ENCODE measurements at places on chromosomes 5 and 9.

- DNase-seq: peak; percentile 94
These were observed 1.1 kb downstream of the POLR1E start for GRCh38 chr9:37486616-37487548.

DNA sequence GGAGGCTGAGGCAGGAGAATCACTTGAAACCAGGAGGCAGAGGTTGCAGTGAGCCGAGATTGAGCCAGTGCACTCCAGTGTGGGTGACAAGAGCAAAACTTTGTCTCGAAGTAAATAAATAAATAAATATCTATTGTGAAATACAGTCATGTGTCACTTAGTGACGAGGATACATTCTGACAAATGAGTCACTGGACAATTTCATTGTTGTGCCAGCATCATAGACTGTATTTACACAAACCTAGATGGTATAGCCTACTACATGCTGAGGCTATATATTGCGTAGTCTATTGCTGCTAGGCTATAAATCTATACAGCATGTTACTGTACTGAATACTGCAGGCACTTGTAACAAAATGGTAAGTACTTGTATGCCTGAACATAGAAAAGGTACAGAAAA, 61.1 kb upstream of the CCL21 start:
- DNase-seq: peak; percentile 5

- DNase-seq: no peak
These were observed 33.4 kb upstream of the AIF1L start for GRCh38 chr9:131062969-131063368.

DNA sequence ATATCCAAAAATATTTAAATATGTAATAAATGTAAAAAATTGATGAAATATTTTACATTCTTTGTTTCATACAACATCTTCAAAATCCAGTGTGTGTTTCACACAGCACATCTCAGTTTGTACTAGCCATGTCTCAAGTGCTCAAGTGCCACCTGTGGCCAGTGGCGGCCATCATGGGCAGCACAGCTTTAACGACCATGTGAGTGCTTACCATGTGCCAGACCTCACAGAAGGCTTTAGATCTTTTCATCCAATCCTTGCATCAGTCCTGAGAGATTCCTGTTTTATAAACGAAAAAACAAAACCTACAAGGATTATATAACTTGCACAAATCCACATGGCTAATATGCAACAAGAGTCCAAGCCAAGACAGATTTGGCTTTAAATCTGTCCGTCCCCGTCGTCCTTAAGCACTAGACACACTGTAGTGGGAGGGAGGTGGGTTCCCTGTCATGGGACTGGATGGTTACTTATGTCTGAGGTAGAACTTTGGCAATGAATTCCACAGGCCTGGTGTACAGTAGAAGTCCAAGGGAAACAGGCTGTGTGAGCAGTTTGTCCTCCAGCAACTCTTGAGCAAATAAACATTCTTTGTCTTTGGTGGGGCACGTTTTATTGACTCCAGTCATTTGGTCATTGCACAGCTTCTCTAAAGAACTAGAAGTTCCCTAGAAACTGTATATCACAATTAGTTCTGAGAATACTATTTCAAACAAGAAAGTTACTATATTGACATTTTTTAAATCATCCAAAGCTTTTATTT, 25.0 kb upstream of the F2R start:
- peak; percentile 81 for DNase-seq

GRCh38 chr5:38874948-38875456, 29.2 kb downstream of the OSMR start:
- DNase-seq: no peak

GRCh38 chr9:78668148-78668832, 371.4 kb downstream of the PSAT1 start:
- DNase-seq: peak; percentile 4

GRCh38 chr5:72268753-72269410, 51.2 kb downstream of the MRPS27 start:
- peak; percentile 70 for DNase-seq

DNA sequence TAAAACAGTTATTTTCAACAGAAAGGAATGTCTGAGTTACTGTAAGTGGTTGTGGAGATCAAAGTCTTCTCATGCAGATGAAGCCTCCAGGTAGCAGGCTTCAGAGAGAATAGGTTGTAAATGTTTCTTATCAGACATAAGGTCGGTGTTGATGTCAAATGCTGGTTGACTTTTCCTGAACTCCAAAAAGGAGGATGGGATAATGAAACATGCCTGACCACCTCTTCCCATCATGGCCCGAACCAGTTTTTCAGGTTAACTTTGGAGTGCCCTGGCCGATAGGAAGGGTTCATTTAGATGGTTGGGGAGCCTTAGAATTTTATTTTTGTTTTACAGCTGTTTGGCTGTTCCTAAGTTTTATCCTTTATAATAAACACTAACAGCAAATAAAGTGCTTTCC, 478.4 kb downstream of the ACTL7B start:
- no peak for DNase-seq

DNA sequence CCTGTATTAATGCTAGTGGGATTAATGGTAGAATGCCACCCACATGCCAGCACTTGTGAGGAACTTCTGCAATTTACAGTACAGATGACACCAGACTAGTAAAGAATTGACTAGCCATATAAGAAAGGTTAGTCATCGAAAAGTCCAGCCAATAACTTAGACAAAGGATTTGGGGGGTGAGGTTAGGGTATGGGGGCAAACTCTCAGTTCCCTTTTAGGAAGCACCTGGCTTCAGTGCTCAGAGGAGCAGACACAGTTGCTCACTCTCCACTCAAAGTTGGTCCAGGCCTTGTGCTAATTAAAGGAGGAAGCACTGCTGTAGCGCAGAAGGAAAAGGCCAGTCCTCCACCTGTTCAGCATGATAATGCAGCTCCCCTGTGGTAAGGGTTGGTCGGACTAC, 25.2 kb downstream of the TGFBR1 start:
- DNase-seq: no peak

GRCh38 chr5:13749766-13750165, 194.7 kb downstream of the DNAH5 start:
- DNase-seq: no peak

DNA sequence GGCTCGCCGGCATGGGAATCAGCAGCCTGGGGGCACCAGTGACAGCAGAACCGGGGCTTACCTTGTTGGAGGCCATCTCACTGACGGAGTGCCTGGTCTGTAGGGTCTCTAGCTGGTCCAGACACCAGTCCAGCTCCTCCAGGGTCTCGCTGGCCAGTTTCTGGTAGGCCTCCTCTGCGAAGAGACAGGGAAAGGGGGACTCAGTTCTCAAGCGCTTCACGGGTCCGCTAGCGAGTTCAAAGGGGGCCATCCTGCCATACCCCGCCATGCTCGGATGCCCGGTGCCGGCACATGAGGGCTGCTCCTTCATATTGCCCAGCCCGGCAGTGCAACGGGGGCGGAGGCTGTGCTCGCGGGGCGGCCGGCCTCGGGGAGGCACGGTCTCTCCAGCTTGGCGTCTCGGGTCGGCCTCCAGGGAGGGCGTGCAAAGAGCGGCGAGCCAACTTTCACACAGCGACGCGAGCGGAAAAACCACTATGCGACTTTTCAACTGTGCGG, 456.0 kb downstream of the RAB3C start:
- DNase-seq: no peak

GRCh38 chr5:10145923-10146401, 103.7 kb downstream of the ATPSCKMT start:
- peak; percentile 82 for DNase-seq

DNA sequence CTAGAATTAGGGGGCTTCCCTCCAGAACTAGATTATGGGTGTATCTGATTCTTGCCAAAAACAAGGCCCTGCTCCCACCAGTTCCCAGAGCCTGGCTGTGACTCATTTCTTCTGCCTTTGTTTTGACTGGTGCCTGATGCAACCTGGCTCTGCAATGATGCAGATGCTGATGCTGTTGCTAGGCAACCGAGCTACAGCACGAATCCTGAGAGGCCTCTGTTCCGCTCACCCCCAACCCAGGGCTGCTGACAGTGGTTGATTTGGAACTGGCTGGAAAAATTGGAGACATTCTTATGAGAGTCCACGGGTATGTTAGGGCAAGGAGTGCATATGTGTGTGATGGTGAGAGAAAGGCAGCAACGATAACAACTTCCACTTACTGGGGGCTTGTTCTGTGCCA, 100.3 kb downstream of the NSG2 start:
- DNase-seq: no peak

DNA sequence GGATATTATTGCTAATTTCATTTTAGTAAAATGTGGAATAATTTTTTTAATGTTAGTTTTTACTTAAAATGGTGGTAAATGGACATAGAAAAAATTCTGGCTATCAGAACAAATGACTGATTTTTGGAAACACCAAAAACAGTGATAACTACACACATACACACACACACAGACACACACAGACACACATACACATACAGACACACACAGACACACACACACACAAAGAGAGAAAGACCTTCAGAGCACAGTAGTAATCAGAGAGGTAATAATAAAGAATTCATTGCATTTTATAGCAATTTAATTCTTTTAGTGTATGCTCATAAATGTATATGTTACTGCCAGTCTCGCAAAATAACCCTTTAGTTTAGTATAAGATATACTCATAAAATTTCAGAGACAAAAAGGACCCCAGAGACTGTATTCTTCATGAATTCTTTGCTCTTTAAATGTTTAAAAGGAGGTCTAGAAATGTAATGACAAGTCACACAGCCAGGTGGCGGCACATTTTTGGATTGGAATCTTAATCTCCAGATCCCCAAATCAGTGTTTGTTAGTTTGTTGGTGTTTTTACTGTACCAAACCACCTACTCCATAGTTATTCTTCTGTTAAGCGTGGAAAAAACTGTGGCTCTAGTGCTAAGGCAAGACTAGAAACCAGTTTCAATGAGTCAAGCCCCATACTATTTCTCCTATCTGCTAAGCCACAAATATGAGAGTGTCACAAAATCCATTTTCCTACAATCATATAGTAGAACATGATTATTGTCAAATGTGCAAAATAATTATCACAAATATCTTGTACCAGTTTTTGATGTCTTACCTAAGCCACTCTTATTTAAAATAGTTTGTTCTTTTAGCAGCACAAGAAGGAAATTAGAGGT, 109.9 kb downstream of the EDIL3 start:
- peak; percentile 67 for DNase-seq

- peak; percentile 14 for DNase-seq
These were observed 77.3 kb downstream of the UBE2QL1 start for GRCh38 chr5:6525910-6526309.

- DNase-seq: no peak
These were observed 167.6 kb upstream of the FSTL4 start for GRCh38 chr5:133779828-133780475.

GRCh38 chr5:59538750-59539121, 354.8 kb downstream of the PDE4D start:
- DNase-seq: no peak

GRCh38 chr9:130138791-130139190, 33.4 kb upstream of the NCS1 start:
- peak; percentile 97 for DNase-seq

GRCh38 chr5:79962575-79963222, 28.4 kb downstream of the MTX3 start:
- DNase-seq: no peak

- DNase-seq: no peak
These were observed 31.1 kb downstream of the RPS23 start for GRCh38 chr5:82246960-82247574.

GRCh38 chr5:83306572-83307241, 164.8 kb upstream of the VCAN start:
- DNase-seq: peak; percentile 94

DNA sequence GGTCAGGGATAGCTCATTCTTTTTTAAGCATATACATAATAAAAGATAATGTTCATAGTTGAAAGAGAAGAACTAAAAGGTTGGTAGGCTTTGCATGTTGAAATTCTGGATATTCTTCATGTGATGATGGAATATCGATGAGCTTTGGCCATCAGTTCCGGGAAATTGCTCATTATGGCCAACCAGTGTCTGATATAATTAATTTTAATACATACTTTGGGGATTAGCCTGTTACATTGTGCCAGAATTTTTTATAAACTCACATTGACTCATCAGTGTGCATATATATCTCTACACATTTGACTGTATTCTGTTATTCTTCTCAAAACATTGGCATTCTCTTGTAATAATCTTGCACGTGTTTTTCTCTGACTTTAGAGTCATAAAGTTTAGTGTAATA, 84.3 kb downstream of the NNT start:
- DNase-seq: no peak

GRCh38 chr9:33104401-33104800, 27.9 kb upstream of the SMU1 start:
- DNase-seq: no peak

DNA sequence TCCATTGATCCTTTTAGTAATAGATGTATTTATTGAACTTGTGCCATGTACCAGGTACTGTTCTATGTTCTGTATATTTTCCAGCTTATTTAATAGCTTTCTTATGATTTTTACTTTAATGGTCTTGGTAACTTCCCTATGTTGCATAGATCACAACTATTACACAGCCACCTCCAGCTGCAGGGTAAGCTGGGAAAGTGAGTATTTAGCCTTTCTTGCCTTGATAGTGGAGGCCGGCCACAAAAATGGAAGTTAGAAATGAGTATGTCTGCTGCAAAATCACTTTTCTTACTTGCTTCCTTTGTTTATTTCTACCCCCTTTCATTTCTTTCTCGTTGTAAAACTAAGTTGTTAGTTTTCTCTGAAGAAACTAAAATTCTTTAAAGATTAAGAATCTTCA, 43.1 kb upstream of the ANKDD1B start:
- DNase-seq: peak; percentile 27

GRCh38 chr5:141634720-141635119, 1.9 kb downstream of the HDAC3 start:
- no peak for DNase-seq

DNA sequence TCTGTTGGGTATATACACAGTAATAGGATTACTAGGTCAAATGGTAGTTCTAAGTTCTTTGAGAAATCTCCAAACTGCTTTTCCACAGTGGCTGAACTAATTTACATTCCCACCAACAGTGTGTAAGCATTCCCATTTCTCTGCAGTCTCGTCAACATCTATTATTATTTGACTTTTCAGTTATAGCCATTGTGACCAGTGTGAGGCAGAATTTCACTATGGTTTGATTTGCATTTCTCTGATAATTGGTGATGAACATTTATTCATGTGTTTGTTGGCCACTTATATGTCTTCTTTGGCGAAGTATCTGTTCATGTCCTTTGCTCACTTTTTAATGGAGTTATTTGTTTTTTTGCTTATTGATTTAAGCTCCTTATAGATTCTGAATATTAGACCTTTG, 596.2 kb upstream of the DAB2 start:
- DNase-seq: peak; percentile 23

- DNase-seq: peak; percentile 91
These were observed 66.4 kb upstream of the FER start for GRCh38 chr5:108681079-108681921.
